ENCODE measurements at places on chromosomes 1 and 21.

- no peak for DNase-seq
These were observed 3.6 kb downstream of the ASAP3 start for GRCh38 chr1:23480187-23481025.

GRCh38 chr1:41574842-41575241 lies 90.4 kb upstream of the EDN2 start:
- no peak for DNase-seq

- DNase-seq, result no peak
These were observed 44.1 kb upstream of the TINAGL1 start for GRCh38 chr1:31532173-31532572.

- DNase-seq, result no peak
These were observed 116.3 kb downstream of the NAV1 start for GRCh38 chr1:201655243-201655642.

- DNase-seq, result no peak
These were observed 34.8 kb downstream of the RIMS3 start for GRCh38 chr1:40630488-40631223.

GRCh38 chr1:21337454-21337927 lies 47.2 kb upstream of the ECE1 start:
- no peak for DNase-seq

- DNase-seq, result no peak
These were observed 492.0 kb upstream of the USP24 start for GRCh38 chr1:55707196-55707595.

DNA sequence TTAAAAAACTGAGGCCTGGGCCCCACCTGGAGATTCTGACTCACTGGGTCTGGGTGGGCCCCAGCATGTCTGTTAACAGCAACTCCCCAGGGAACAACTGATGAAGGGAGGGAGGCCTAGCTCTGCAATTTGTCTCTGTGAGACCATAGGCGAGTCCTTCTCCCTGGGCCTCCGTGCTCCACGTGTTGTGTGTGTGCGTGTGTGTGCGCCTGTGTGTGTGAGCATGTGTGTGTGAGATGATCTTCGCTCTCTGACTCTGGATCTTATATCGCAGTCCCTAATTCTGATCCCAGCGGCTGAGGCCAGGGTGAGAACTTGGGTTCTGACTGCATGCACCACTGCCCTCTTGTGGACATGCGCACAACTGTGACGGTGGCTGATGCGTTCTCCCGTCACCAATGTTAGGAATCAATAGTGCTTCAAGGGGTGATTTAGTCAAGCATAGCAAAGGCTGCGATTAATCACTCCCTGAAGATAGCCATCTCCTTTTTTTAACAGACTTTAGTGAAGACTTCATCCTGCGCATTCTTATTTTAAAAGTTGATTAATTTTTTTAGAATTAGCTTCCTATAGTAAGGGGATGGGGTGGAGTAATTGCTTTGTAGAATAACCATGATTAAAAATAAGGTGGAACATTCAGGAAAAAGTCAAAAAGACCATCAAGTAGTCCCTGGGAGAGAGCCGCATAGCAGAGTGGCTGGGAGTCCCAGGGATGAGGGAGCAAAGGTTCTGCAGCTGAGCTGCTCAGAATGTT lies 62.4 kb upstream of the USP24 start:
- DNase-seq, result peak; percentile 81

- DNase-seq, result no peak
These were observed 375.6 kb upstream of the PRMT6 start for GRCh38 chr1:106680776-106681344.

GRCh38 chr1:11550664-11551283 lies 71.8 kb downstream of the DISP3 start:
- DNase-seq, result peak; percentile 50

DNA sequence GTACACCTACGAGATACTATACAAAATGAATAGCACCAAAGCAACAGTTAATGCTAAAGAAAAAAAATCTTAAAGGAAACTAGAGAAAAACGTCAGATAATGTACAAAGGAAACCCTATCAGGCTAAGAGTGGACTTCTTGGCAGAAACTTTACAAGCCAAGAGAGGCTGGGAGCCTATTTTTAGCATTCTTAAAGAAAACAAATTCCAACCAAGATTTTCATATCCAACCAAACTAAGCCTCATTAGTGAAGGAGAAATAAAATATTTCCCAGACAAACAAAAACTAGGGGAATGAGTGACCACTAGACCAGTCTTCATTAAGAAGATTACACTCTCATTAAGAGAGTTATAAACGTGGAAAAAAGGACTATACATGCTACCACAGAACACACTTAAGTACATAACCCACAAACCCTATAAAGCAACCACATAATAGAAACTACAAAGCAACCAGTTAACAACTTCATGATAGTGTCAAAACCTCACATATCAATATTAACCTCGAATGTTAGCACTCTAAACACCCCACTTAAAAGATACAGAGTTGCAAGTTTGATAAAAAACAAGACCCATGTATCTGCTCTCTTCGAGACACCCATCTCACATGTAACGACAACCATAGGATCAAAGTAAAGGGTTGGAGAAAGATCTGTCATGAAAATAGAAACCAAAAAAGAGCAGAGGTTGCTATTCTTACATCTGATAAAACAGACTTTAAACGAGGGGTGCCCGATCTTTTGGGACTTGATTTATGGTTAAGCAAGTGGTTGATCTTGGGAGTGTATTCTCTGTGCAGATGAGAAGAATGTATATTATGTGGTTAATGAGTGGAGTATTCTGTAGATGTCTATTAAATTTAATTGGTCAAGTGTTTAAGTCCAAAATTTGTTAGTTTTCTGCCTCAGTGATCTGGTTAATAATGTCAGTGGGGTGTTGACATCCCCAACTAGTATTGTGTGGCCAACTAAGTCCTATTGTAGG lies 1301.4 kb downstream of the PLA2G4A start:
- no peak for DNase-seq

DNA sequence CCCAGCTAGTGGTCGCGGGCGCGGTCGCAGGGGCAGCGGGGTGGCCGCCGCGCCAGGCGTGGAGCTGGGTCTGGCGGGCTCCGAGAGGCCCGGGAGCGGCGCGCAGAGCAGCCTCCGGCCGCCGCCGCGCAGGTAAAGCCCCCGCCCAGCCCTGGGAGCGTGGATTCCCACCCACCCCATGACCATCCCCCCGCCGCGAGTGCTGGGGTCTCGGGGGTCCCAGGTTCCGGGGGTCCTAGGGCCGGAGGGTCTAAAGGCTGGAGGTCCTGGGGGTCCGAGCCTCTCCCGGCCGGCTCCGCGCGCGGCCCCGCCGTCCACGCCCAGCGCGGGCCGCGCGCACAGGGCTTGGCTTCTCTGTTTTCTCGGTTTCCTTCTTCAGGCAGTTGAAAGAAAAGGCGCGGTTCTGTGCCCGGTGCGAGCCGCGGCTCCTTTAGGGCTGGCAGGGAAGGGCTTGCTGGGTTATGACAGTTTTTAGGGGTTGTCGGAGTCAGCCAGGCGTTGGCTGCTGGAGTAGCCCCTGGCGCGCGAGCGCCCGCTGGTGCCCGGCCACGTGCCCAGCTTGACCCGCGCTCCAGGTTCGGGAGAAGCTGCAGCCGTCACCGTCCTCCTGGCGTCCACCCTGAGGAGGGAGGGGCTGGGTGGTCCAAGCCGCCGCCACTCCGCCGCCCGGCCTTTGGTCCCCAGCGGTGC lies 359 bp downstream of the LRRC3 start:
- DNase-seq, result peak; percentile 60

All from colonic mucosa (tissue), 4 donors.